ENCODE measurements at places on chromosomes 6 and 20. TPM values are rescaled to one million over a fixed set of nuclear protein-coding genes. Genes with fewer than 3 reads are reported as not detected.

GRCh38 chr6:95186710-95187109, 390.6 kb upstream of the MANEA start:
- no peaks in the 10 kb centered on the region for H3K27me3 ChIP-seq
- no peak overlapping the region for H3K27ac ChIP-seq
- H3K4me3 ChIP-seq: no peak overlapping the region
- no peaks in the 10 kb centered on the region for H3K4me1 ChIP-seq
- no peak for DNase-seq

Gene ANGPT4
- total RNA-seq: not detected

DNA sequence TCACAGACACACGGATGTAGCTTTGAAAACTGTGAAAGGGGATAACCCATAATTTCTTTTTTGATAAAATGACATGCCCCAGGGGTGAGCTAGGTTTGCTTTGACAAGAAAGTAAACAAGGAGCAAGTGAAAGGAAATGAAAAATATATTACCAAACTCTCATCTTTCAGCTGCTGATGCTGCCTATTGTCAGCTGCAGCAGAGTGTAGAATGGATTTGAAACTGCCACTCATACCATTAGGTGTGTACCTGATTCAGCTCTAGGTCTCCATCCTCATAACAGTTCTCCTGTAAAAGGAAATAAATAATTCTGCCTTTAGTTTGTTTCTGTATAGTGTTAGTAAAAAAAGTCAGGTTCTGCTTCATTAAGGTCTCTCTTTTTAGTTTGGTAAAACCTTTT, 415.1 kb upstream of the MARCKS start:
- no peak overlapping the region for H3K4me3 ChIP-seq
- no peaks in the 10 kb centered on the region for H3K27me3 ChIP-seq
- no peak for DNase-seq
- H3K4me1 ChIP-seq: no peaks in the 10 kb centered on the region
- H3K36me3 ChIP-seq: no peaks in the 10 kb centered on the region
- H3K27ac ChIP-seq: no peak overlapping the region

- no peak for DNase-seq
- no peak overlapping the region for H3K27ac ChIP-seq
- H3K4me1 ChIP-seq: no peaks in the 10 kb centered on the region
- H3K27me3 ChIP-seq: no peaks in the 10 kb centered on the region
Observed at GRCh38 chr6:140485740-140486449, 1111.4 kb upstream of the CITED2 start.

DNA sequence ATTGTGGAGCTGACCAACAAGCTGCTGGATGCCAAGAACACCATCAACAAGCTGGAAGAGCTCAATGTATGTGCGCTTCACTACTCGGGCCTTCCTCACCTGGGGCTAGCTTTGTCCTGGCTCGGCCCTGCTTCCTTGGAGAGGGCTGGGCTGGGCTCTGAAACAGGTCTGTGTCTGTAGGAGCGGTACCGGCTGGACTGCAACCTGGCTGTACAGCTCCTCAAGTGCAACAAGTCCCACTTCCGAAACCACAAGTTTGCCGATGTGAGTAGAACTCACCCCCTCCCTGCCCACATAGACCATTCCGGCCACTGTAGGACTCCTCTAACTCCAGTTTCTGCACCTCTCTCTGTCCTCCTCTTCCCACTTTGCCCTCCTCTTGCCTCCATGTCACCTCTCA, 6.7 kb downstream of the LRRC73 start:
- H3K27ac ChIP-seq: no peak overlapping the region
- DNase-seq: no peak
- peaks cover 10% of the 10 kb centered on the region for H3K27me3 ChIP-seq
- no peak overlapping the region for H3K4me3 ChIP-seq

GRCh38 chr20:32585586-32586127, 524 bp upstream of the NOL4L start:
- DNase-seq: no peak
- no peaks in the 10 kb centered on the region for H3K36me3 ChIP-seq
- H3K27me3 ChIP-seq: no peaks in the 10 kb centered on the region

DNA sequence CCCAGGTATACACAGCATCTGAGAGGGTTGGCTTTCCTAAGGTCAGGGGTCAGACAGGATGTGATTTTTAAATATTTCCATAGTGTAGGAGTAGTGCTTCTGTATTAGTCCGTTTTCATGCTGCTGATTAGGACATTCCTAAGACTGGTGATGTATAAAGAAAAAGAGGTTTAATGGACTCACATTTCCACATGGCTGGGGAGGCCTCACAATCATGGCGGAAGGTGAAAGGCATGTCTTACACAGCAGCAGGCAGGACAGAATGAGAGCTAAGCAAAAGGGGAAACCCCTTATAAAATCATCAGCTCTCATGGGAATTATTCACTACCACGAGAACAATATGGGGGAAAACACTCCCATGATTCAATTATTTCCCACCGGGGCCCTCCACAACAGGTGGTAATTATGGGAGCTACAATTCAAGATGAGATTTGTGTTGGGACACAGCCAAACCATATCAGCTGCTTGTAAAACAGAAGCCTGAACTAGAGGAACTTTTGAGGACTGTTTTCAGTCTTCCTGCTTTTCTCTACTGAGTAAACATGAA, 91.0 kb upstream of the MEI4 start:
- H3K4me3 ChIP-seq: no peak overlapping the region
- DNase-seq: no peak
- H3K4me1 ChIP-seq: no peaks in the 10 kb centered on the region
- no peaks in the 10 kb centered on the region for H3K36me3 ChIP-seq
- no peaks in the 10 kb centered on the region for H3K27me3 ChIP-seq

DNA sequence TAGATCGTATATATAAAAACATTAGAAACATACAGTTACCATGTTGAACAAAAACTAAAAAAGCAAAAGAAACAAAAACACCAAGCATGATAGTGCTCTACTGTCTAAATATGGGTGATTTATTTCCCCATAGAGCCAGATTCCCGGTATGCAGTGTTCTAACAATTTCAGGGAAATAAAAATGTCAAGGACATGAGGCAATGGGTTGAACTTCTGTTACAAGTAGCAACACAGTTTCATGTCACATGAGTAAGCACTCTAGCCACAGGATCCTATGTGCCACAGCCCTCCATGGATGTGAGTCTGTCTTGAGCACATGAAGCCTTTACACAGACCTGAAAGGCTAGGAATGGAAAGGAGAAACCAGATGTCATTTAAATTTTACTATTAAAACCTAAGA, 96.0 kb downstream of the MAP3K5 start:
- H3K27me3 ChIP-seq: no peaks in the 10 kb centered on the region
- H3K4me1 ChIP-seq: peaks cover 4% of the 10 kb centered on the region
- no peak for DNase-seq
- H3K36me3 ChIP-seq: peaks cover 38% of the 10 kb centered on the region

DNA sequence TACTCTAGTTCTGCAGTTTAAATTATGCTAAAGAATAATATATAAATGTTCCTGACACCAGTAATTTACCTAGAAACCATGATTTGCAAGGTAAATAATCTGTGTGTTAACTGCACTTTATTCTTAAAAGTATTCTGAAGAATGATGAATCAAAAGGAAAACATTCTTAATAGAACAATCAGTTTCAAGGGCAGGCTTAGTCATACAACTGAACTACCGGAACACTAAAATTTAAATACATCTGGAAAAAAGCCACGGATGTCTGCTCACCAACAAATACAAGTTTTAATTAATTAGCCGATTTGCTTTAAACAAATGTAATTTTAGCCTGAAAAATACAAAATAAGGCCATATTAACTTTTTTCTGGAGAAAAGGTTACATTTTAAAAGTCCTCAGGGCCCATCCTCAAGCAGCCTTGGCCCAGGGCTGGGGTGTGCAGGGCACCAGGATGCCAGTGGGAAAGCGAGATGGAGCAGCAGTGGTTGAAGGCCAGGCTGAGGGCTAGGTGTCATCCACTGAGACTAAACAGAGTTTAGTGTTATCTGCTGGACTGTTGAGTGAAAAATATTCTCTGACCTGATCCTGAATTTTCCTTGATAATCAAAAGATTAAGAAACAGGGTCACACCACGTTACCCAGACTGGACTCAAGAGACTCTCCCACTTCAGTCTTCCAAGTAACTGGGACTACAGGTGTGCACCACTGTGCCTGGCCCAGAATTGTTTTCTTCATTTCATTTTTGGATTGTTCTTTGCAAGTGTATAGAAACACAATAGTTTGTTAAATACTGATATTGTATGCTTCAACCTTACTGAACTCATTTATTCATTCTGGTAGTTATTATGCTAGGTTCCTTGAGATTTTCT, 88.2 kb upstream of the DST start:
- H3K4me1 ChIP-seq: no peaks in the 10 kb centered on the region
- no peak overlapping the region for H3K27ac ChIP-seq
- DNase-seq: no peak
- no peaks in the 10 kb centered on the region for H3K27me3 ChIP-seq
- H3K36me3 ChIP-seq: no peaks in the 10 kb centered on the region
- H3K4me3 ChIP-seq: no peak overlapping the region

Gene GABRR2
- total RNA-seq: 0.49 TPM

Gene FUCA2
- 1.5 TPM for total RNA-seq

- H3K4me3 ChIP-seq: no peak overlapping the region
- H3K36me3 ChIP-seq: peaks cover 6% of the 10 kb centered on the region
- DNase-seq: no peak
- no peaks in the 10 kb centered on the region for H3K27me3 ChIP-seq
- no peaks in the 10 kb centered on the region for H3K4me1 ChIP-seq
Observed at GRCh38 chr20:18321316-18321715, 33.0 kb downstream of the ZNF133 start.

Gene FOXP4
- 3.9 TPM for total RNA-seq

DNA sequence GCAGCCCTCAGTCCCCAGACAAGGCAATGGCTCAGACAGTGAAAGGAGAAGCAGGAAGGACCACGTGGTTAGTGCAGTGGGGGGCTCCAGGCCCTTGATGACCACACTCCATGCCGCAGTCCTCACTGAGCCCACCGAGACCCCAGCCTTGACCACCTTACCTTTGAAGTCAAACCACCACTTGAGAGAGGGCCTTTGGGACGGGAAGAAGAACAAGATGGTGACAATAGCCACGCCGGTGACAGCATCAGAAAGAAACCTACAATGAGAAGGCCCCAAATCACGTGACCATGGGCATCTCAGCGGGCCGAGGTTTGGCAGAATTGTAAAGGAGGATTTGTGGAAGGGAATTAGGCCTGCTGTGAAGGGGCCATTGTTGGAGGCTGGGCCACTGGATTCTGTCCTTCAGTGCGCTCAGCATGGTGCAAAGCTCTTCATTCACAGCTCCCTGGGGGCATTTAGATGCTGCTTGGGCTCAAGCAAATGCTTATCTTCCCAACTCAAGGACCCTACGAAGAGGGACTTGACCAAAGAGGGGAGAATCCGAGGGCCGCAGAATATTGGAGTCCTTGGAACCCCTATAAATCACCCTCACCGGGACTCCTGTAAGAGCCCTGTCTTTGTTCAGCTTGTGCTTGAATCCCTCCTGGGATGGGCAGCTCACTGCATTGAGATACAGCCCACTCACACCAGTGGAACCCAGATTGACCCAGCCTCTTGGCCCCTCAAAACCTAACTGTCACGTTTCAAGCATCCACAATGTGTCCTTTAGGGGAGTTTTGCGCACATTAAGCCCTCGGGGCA, 33.2 kb upstream of the OCSTAMP start:
- no peak overlapping the region for H3K27ac ChIP-seq
- no peak overlapping the region for H3K4me3 ChIP-seq
- DNase-seq: no peak
- H3K36me3 ChIP-seq: no peaks in the 10 kb centered on the region
- H3K27me3 ChIP-seq: no peaks in the 10 kb centered on the region
- H3K4me1 ChIP-seq: no peaks in the 10 kb centered on the region

GRCh38 chr6:70955441-70956190, 1.2 kb downstream of the B3GAT2 start:
- peak; percentile 90 for DNase-seq
- peaks cover 28% of the 10 kb centered on the region for H3K27me3 ChIP-seq
- H3K36me3 ChIP-seq: no peaks in the 10 kb centered on the region
- H3K4me3 ChIP-seq: peak overlapping the region; percentile 53
- peaks cover 26% of the 10 kb centered on the region for H3K4me1 ChIP-seq

DNA sequence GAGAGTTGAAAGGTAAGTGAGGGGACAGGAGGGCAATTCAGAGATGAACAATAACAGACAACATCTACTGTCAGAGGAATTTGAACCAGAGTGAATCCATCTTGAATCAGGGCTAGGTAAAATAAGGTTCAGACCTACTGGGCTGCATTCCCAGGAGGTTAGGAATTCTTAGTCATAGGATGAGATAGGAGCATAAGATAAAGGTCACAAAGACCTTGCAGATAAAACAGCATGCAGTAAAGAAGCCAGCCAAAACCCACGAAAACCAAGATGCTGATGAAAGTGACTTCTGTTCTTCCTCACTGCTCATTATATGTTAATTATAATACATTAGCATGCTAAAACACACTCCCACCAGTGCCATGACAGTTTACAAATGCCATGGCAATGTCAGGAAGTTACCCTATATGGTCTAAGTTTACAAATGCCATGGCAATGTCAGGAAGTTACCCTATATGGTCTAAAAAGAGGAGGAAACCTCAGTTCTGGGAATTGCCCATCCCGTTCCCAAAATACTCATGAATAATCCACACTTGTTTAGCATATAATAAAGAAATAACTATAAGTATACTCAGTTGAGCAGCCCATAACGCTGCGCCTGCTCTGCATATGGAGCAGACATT, 248.5 kb downstream of the HAO1 start:
- no peaks in the 10 kb centered on the region for H3K27me3 ChIP-seq
- no peaks in the 10 kb centered on the region for H3K4me1 ChIP-seq

Gene FAM209B
- 3.1 TPM for total RNA-seq

- no peaks in the 10 kb centered on the region for H3K4me1 ChIP-seq
- DNase-seq: no peak
- H3K36me3 ChIP-seq: no peaks in the 10 kb centered on the region
- H3K27ac ChIP-seq: no peak overlapping the region
Observed at GRCh38 chr6:169847141-169847674, 95.8 kb downstream of the ERMARD start.

Gene GSTA3
- not detected for total RNA-seq

DNA sequence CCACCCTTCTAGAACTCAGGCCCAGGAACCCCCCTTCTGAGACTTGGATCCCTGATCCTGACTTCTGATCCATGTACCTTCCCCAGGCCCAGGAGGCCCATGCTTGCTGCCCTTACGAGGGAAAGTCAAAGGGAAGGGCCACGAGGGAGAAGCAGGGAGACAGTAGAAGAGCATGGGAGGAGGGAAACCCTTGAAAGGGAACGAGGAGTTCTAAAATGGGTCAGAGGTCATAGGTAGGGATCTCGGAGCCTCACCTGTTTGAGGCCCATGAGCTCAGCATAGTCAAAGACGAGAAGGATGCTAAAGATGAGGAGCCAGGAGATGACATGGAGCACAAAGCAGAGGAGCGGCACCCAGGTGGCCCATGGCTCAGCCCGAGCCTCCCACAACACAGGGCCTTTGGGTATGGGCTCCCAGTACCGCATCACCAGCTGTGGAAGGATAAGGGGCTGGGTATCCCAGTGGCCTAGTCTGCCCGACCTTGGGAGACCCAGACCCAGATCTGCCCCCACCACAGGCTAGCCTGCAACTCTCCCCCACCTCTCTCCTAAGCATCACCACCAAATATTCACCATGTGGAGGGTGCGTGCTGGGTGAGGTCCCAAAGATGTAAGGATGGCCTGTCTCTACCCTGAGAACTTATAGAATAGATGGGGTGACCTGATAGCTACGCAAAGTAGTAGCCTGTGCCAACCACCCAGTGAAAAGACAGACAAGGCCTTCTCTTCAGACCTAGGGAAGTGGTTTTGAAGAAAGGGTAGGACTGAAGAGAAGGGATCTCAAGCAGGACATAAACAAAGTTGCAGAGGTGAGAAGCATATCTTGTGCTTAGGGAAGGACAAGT, 1.5 kb downstream of the NRM start:
- no peak for DNase-seq
- no peak overlapping the region for H3K4me3 ChIP-seq
- H3K27ac ChIP-seq: peak overlapping the region; percentile 98
- H3K27me3 ChIP-seq: no peaks in the 10 kb centered on the region
- H3K4me1 ChIP-seq: peaks cover 43% of the 10 kb centered on the region
- H3K36me3 ChIP-seq: no peaks in the 10 kb centered on the region

Measured in CD4-positive, alpha-beta T cell (primary cell).